ENCODE measurements at places on chromosomes 3 and 15. TPM values are rescaled to one million over a fixed set of nuclear protein-coding genes. Genes with fewer than 3 reads are reported as not detected.

PPP1R14D gene
- total RNA-seq = not detected

NR2C2 gene
- total RNA-seq = 36.4 TPM

TEX55 gene
- total RNA-seq = not detected

PLA2G4E gene
- not detected for total RNA-seq

NRG4 gene
- not detected for total RNA-seq

KBTBD13 gene
- not detected for total RNA-seq

CPLX3 gene
- total RNA-seq = 0.33 TPM

RARB gene
- 29.2 TPM for total RNA-seq

GP5 gene
- total RNA-seq = 0.34 TPM

NR2F2 gene
- total RNA-seq = 109 TPM

GNAT1 gene
- total RNA-seq = not detected

MLF1 gene
- total RNA-seq = 9.1 TPM

PLSCR1 gene
- 40.7 TPM for total RNA-seq

LRTM1 gene
- total RNA-seq = not detected

AHSG gene
- total RNA-seq = not detected

ECE2 gene
- total RNA-seq = 0.45 TPM

SI gene
- not detected for total RNA-seq

SHC4 gene
- total RNA-seq = 2.3 TPM

TMEM158 gene
- total RNA-seq = 2.4 TPM

SENP5 gene
- total RNA-seq = 43.7 TPM

PAK6 gene
- 0.33 TPM for total RNA-seq

REC114 gene
- not detected for total RNA-seq

SLC24A5 gene
- total RNA-seq = not detected

CHDH gene
- 3.2 TPM for total RNA-seq

SLC24A1 gene
- 4.0 TPM for total RNA-seq

MYZAP gene
- total RNA-seq = 274 TPM

TKT gene
- total RNA-seq = 524 TPM

SCN11A gene
- 0.71 TPM for total RNA-seq

DUOXA1 gene
- total RNA-seq = not detected

CD200 gene
- 7.2 TPM for total RNA-seq

STX19 gene
- not detected for total RNA-seq

SLC38A3 gene
- not detected for total RNA-seq

CHRNB4 gene
- total RNA-seq = 0.26 TPM

TICRR gene
- total RNA-seq = 0.29 TPM

BFSP2 gene
- not detected for total RNA-seq
